Osteoblast (primary cell): ENCODE measurements at places on chromosomes 7 and 10. TPM values are rescaled to one million over a fixed set of nuclear protein-coding genes. Genes with fewer than 3 reads are reported as not detected.

GRCh38 chr7:1720326-1720725 lies 50.2 kb downstream of the ELFN1 start:
- no peak for DNase-seq

Gene AEBP1
- 219 and 267 TPM in 2 replicates for total RNA-seq

- no peak for DNase-seq
Observed at GRCh38 chr10:63286340-63286739, 153.2 kb downstream of the NRBF2 start.

- DNase-seq, result no peak
Observed at GRCh38 chr7:19009241-19009935, 108.0 kb downstream of the TWIST1 start.

Gene NPC1L1
- not detected in 2 replicates for total RNA-seq

- no peak for DNase-seq
Observed at GRCh38 chr7:30430777-30431176, 47.8 kb downstream of the NOD1 start.

- DNase-seq, result no peak
Observed at GRCh38 chr10:78284381-78284780, 250.7 kb downstream of the RPS24 start.

- DNase-seq, result no peak
Observed at GRCh38 chr7:157126921-157127320, 11.8 kb upstream of the UBE3C start.

GRCh38 chr10:24652381-24652957 lies 71.2 kb downstream of the ARHGAP21 start:
- DNase-seq, result no peak

DNA sequence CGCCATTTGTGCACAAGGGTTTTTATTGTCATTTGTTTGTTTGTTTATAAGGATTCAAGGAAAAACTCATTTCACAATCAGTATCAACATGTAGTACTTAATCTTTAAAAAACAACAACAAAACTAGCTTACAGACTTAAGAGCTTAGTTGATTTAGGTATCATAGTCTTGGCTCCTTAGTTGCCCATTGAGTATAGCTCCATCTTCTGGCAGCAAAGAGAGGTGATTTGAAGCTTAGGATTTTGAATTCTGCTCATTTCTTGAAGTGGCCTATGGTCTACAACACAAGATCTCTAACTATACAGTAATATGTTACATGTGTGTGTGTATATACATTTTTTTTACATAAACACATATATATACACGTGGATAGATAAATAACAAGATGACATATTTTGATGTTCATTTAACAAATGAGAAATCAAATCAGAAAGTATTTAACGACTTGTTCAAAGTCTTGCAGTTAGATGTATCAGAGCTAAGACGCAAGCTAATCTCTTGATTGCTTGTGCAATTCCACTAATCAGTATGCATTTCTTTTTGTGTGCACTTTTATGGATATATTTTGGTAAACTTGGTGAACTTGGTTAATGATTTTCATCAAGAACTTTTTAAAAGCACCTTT lies 307.3 kb downstream of the CAMK1D start:
- DNase-seq, result peak; percentile 87

- no peak for DNase-seq
Observed at GRCh38 chr7:30330134-30331111, 46.0 kb downstream of the ZNRF2 start.
